ENCODE measurements at places on chromosomes 3 and 15.

DNA sequence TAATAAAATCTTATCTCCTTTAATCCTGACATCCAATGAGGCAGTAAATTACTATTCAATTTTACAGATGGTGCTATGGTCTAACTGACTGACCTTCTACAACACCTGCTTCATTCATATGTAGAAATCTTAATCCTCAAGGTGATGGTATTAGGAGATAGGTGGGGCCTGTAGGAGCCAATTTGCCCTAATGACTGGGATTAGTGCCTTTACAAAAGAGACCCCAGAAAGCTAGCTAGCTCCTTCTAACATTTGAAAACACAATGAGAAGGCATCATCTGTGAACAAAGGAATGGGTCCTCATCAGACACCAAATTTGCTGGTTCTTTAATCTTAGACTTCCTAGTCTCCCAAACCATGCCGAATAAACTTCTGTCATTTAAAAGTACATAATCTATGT, 137.4 kb upstream of the UBP1 start:
- no peak for DNase-seq

GRCh38 chr15:92809880-92810361, 90.2 kb upstream of the CHD2 start:
- DNase-seq, result peak; percentile 63

- DNase-seq, result no peak
Observed at GRCh38 chr3:187522293-187522692, 147.9 kb downstream of the SST start.

DNA sequence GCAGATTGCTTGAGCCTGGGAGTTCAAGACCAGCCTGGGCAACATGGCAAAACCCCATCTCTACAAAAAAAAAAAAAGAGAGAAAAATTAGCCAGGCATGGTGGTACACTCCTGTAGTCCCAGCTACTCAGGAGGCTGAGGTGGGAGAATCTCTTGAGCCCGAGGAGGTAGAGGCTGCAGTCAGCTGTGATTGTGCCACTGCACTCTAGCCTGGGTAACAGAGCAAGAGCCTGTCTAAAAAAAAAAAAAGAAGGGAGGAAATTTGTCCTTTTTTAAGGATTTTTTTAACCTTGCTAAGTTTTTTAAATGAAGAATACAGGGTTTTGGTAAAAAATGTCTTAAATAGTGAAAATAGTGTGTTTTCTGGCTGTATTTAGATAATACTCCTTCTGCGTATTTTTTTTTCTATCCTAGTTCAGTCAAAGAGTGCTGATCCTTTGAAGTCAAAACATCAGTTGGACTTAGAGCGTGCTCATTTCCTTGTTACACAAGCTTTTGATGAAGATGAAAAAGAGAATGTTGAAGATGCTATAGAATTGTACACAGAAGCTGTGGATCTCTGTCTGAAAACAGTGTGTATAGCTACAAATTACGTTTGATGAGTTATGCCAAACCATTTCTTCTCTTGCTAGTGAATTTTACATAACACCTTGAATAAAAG, 11.1 kb downstream of the CAPN7 start:
- no peak for DNase-seq

DNA sequence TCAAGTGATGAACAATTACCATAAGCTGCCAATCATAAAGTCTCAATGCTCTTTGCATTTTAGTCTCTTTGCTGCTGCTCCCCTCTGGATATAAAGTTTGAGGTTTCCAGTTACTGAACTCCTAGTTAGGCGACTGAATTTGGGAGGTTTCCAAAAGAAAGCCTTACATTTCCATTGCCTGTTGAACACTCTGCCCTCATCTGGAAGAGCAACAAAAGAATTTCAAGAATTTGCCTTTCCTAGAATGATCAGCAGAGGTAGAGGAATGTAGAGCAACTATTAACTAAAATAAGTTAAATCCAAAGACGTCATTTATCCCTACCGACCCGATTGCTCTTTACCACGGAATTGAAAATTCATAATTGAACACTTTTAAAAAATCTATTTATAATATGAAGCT, 53.4 kb upstream of the PRICKLE2 start:
- peak; percentile 32 for DNase-seq

GRCh38 chr3:61595826-61596225, 34.5 kb downstream of the PTPRG start:
- no peak for DNase-seq

Data from astrocyte of the spinal cord (primary cell).